Stimulated activated naive CD4-positive, alpha-beta T cell treated with Interleukin-2 at 50 U/mL for 16 hours (primary cell): ENCODE measurements at places on chromosomes 5 and 9.

DNA sequence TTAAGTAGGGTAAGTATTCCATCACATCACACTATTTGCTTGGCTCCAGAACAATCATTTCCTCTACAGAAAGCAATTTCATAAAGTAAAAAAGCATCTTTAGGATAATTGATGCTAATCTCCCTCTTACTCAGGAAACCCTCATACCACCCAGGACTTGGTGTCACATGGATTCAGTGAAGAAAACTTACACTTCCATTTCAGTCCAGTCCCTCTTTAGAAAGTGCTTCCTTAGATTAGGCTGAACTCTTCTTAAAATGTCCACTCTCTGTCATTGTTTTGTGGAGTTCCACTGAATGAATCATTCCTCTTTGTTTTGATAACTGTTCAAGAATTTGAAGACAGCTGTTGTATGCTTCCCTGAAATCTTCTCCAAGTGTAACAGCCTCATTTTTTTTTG is 144.0 kb upstream of the ZNF462 start:
- no peak for DNase-seq

DNA sequence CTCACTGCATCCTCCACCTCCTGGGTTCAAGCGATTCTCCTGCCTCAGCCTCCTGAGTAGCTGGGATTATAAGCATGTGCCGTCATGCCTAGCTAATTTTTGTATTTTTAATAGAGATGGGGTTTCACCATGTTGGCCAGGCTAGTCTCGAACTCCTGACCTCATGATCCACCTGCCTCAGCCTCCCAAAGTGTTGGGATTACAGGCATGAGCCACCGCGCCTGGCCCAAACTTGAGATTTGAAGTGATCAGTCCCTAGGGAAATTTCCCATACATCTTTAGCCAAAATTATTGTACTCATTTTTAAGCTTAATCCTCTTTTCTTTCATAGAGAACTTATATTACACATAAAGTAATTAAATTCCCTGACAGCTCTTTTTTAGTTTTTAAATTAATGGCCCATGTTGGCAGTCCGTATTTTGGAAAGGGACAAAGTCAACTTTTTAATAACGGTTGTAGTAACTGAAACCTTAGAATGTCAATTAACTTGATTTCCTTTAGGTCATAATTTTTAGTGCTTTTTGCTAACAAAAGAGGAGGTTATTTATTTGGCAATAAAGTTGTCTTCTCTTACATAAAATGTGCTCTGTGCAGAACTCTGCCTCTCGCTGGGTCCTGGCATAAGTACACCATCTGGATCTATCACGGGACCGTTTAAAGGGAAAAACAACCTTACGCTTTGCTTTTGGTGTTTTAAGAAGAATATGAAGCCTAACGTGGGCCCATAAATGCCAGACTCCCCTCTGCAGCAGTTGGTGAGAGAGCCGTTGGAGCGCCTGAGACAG is 142.3 kb upstream of the OTULINL start:
- DNase-seq: no peak

- no peak for DNase-seq
These were observed 29.9 kb downstream of the BTNL9 start for GRCh38 chr5:181069767-181070491.

- no peak for DNase-seq
These were observed 26.5 kb downstream of the DDX46 start for GRCh38 chr5:134784946-134785620.

DNA sequence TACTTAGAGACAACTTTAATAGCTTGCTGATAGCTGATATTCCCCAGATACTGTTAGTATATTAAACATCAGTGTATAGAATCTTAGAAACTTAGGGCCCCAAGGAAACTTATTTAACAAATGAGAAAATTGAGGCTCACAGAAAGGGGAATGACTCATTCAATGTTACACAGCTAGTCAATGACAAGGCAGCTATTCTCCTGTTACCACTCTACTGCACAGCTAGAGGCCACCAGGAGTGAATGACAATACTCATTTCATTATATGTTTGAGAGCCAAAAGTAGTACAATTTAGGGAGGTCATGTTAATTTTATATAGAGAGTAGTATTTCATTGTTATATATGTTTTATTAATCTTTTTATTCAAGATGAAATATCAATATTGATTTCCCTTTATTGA is 33.2 kb upstream of the PCDHB1 start:
- DNase-seq: no peak

GRCh38 chr5:167814828-167815227 is 476.6 kb upstream of the WWC1 start:
- DNase-seq: no peak

DNA sequence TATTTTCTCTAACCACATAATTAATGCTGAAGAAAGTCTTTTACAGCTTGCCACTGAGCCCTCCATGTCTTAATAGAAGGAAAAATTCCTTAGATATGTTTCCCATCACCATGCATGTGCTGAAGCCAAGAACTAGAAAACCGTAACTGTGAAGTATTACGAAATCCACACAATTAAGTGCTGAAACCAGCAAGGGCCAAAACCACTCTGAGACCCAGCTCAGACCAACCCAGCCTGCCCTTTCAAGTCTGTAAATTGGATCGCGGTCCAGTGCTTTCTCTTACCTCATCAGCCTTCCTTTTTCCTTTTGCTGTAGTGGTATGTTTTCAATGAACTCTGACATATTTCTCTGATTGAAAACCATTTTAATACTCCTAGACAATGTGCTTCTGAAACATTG is 26.3 kb downstream of the SEMA5A start:
- DNase-seq: no peak

DNA sequence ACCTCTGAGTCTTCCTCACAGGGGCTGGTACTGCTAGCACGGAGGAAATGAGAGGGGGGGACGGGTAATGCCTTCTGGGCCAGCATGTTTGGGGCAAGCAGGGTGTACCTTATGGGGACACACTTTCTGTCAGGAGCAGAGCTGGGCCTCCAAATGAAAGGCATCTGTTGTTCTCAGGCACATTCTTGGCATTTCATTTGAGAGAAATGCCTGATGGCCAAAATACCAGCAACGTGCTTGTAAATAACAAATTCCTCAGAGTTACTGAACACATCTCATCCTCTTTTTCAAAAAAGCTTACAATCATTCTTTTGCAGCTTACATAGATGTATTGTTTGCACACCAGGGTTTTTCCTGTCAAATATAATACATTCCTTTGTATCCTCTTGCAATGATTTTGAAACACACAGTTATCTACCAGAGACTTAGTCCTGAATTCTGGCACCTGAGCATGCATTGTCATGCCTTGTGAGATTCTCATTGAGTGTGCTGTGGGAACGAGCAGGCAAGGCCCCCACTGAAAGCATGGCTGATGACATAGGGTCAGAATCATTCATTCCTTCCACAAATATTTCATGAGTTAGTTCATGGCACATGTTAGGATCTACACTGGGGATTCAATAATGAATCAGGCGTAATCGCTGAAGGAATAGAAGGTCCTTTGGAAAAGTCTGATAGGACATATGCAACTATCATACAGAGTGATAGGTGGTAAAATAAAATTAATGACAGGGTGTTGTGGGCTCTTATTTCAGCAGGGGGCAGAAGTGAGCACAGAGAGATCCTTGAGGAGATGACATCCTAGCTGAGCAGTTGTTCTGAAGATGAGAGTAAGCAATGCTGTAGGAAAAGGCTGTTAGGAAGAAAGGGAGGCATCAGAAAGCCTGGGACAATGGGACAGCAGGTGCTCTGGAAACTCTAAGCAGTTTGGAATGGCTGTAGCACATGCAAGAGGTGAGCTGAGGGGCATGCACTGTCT is 260.9 kb upstream of the TUT7 start:
- DNase-seq: no peak

DNA sequence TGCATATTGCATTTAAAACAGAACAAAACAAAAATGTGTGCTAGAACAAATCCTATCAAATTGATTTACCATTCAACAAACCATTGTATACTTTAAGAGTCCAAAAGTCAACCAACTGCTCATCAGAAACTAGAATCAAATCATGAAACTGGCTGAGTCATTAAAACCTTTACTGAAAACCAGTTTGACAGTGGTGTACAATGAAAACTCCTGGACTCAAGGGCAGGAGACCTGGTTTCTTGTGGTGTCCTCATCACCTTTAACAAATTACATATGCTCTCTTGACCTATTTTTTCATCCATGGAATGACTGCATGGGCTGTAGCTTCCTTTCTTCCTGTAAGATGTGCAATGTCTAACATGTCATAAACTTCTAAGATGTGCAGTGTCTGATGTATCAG is 315.3 kb upstream of the SLC30A5 start:
- no peak for DNase-seq

GRCh38 chr5:9467199-9468059 is 78.4 kb downstream of the SEMA5A start:
- no peak for DNase-seq

- DNase-seq: no peak
These were observed 18.7 kb upstream of the NRARP start for GRCh38 chr9:137320555-137321384.

DNA sequence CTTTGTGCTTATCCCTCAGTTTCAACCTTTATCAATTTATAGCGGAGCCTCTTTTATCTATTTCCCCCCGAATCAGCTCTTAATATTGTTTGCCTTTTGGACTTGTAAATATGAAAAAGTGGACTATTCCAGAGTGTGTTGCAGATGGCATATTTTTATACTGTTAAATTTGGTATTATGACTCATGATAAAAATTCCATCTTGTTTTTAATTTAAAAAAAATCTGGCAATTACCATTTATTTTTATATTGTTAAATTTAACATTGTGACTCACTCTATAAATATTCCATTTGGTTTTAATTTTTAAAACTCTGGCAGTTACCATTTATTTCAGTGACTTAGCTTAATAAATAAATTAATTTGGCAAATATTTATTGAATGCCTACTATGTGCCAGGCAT is 37.5 kb downstream of the RBM27 start:
- no peak for DNase-seq

GRCh38 chr9:134390947-134391318 is 64.7 kb downstream of the RXRA start:
- DNase-seq: no peak

- peak; percentile 94 for DNase-seq
These were observed 25.6 kb downstream of the GOLGA2 start for GRCh38 chr9:128249908-128250838.

DNA sequence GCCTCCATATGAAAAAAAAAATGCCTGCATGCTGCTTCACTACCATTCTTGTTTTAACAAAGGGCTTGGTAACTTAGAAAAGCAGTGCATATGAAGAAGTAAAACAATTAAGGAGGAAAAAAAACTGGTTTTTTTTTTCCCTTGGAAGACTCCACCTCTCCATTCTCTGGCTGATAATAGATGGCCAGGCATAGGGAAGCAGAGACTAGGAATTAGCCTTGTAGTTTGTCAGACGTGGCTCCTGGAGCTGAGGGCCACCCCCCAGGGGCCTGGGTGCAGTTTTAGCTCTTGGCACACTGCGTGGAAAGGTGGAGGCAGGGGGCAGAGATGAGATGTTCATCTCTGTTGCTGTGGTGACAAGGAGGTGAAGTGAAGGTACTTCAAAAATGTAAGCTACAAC is 42.7 kb downstream of the WDR36 start:
- no peak for DNase-seq

GRCh38 chr5:158928404-158928803 is 171.3 kb downstream of the EBF1 start:
- no peak for DNase-seq

- DNase-seq: no peak
These were observed 2054.2 kb downstream of the MAT2B start for GRCh38 chr5:165559645-165560044.

- no peak for DNase-seq
These were observed 28.8 kb upstream of the TJP2 start for GRCh38 chr9:69145144-69145715.

- no peak for DNase-seq
These were observed 65.7 kb upstream of the EQTN start for GRCh38 chr9:27362447-27363210.

DNA sequence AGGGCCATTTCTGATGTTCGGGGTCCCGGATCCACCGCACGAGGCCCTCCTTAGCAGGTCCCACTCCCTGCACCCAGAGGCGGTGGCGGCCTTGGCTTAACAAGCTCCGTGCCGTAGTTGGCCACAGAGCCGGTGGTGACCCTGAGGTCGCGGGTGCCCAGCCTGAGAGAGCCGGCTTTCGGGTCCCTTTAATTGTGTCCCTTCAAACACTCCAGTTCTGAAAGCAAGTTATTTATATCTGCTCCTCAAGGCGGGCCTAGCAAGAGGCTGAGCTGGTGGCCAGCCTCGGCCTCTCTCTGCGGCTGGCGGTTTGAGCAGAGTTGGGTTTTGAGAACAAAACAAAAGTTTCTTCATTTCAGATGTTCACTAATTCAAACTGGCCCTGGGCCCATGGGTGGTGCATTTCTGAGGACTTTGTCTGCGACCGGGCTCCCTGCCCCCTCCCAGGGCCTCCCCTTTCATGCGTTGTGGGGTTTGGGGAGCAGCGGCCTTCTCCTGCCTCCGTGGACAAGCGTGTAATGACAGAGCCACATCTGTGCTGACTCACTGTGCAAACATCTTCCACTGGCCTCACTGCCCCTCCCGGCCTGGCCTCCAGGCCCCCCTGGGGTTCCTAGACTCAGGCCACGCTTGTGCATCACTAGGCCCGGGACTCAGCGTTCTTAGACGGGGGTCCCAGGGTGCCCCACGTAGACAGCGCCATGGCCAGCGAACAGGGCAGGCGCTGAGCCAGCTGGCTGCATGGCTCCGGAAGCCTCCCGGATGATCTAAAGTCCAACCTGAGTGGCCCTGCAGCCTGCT is 49.4 kb upstream of the COL5A1 start:
- no peak for DNase-seq

DNA sequence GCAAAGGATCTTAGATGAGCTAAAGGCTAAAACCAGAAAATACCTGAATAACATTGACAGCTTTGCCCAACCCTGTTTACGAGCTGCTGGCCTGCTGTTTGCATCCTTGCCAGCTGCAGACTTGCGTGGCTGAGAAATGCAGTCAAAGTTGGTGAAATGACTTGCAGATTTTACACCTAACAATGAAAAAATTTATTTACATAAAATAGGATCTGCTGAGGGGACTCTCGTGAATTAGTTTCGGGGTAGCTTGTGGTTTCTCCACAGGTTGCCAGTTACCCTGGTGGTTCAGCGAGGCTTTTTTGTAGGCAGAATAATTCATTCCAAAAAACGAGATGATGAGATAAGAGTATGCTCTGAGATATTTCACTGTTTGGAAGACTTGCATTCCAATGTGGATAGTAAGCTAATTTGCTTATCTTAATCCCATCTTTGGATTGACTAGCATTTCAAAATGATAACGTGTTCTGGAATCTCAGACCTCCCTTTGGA is 65.7 kb upstream of the FANCC start:
- DNase-seq: no peak
